ENCODE measurements at places on chromosomes 13 and 19.

GRCh38 chr19:36030264-36031148 lies 2.2 kb downstream of the CLIP3 start:
- peak; percentile 44 for DNase-seq

DNA sequence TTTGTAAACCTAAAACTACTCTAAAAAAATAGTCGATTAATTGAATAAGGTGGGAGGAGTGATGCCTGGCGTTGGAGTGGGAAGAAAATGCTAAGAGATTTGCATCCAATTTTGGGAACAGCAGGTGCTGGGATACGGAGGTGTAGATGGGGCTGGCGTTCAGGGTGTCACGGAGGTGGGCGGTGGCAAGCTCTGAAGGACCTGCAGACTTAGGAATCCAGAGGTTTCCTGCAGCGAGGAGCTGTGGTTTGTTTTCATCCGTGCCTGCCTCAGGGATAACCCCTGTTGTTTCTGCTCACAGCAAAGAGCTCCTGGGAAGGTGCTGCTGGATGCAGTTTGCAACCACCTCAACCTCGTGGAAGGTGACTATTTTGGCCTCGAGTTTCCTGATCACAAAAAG lies 166.4 kb upstream of the RNF113B start:
- no peak for DNase-seq

GRCh38 chr19:15048885-15049541 lies at the start of gene CASP14:
Gene CASP14 (plus strand): TSS chr19:15049480. CDS start chr19:15052252, 2,772 bp downstream.
- no peak for DNase-seq

DNA sequence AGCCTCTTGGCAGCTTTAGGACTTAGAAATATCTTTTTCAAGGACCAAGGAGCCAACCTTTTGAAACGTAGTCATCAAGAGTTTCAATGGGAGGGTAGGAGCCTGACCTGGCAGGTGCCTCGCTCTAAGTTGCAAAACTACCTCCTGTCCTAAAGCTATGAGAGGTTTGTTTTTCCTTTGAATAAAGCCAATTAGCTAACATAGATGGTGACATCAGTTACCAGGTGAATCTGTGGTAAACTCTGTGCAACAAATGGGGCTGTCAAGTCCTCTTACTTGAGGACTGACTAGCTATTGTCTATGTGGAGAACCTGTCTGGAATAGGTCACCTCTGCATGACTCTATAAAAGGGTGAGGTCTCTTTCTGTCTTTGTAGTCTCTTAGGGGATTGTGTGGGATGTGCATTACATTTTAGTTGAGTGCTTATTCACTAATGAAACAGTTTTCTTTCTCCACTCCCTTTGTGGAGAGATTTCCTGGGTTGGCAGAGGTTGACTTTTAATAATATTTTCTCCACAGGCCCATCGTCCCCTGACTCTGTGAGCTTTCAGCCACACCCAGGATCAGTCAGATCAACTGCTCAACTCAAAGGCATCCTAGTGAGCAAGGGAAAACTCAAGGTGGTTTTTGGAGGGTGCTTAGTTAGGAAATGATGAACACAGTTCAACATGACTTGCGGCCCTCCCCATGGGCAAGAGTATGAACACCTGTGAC lies 9.9 kb downstream of the ARL11 start:
- DNase-seq: no peak

DNA sequence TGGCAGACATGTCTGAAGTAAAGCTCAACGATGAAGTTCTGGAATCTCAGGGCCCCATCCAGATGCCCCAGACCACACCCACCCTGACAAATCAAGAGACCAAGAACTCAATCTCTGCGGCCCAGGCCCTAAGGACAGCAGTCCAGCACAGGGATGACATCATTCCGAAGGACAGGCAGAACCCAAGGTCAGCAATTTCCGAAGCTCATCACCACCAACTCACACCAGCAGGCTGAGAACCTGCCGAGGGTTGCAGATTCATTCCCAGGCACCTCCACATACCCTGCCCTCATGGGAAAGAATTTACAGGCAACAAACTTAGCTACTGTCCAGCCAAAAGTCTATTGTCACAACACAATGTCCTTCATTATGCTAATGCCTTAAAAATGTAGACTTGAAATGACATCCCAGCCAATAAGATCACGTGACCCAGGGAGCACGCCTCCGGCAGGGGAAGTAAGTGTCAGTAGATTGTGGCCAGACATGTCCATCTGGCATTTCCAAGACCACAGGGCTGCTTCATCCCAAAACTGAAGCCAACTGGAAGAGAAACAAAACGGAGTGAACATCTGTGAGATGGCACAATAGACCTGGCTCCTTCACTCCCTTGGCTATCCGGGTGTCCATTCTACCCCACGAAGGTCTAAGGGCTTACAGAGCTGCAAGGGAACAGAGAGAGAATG lies 98.8 kb downstream of the CRYL1 start:
- no peak for DNase-seq

DNA sequence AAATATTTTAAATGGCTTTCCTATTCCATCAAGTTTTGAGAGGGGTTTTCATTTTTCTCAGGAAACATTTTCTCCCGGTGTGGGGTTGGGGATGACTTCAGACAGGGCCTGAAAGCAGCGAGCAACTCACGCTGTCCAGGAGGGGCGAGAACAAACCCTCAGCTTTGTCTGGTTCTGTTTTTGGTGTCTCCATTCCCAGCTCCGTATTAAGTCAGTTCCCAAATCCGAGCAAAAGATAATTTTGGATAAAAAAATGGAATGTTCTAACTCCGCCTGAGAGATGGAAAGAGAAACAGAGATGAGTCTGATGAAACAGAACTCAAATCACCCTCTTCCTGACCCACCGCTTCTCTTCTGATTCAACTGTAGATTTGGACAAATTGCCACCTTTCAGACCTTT lies 38.4 kb downstream of the RFX2 start:
- DNase-seq: no peak

GRCh38 chr13:41944229-41944628 lies 16.7 kb downstream of the VWA8 start:
- DNase-seq: no peak

- no peak for DNase-seq
Measured at GRCh38 chr13:106566641-106567473, 1.1 kb downstream of the ARGLU1 start.

- no peak for DNase-seq
Measured at GRCh38 chr13:32047793-32048192, 16.2 kb downstream of the FRY start.

GRCh38 chr19:17778251-17778967 lies 16.5 kb upstream of the B3GNT3 start:
- DNase-seq: no peak
